ENCODE measurements at places on chromosomes 6 and 20.

- DNase-seq: no peak
Measured at GRCh38 chr6:145733207-145733606, 2.1 kb downstream of the EPM2A start.

- DNase-seq: no peak
Measured at GRCh38 chr6:163793011-163793983, 378.8 kb downstream of the QKI start.

DNA sequence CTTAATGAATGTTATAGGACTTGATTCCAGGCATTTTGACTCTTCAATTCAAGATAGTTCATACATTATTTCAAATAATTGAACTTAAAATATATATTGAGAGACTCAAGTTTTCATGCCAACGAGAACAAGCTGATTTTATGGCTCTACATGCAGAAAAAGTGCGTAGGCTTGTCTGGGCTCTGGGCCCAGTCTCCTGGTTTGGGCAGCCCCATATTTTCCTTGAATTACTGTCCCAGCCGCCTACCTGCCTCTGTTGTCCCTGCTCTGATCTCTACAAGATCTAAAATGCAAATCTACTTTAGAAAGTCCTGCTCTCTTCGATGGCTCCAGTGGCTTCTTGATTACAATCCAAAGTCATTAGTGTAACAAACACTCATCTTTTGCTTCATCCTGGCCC is 537.4 kb upstream of the CHD6 start:
- DNase-seq: no peak

GRCh38 chr20:36865076-36865860 is 10.7 kb upstream of the TLDC2 start:
- no peak for DNase-seq

DNA sequence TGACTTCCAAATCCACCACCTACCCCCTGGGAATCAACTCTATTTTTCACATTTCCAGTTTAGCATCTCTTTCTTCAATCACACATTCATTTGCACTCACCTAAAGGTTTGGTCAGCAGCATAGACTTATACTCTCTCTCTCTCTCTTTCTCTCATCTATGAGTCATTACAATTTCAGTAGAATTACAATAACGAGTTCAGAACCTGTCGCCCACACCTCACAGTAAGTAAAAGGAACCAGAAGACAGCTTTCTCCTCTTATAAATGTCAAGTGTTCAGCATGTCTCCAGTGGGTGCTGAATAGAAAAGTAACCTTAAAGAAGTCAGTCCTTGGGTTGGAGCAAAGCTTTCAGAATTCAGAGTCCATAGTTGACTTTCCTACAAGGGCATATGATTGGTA is 1.1 kb upstream of the PHACTR1 start:
- DNase-seq: no peak

DNA sequence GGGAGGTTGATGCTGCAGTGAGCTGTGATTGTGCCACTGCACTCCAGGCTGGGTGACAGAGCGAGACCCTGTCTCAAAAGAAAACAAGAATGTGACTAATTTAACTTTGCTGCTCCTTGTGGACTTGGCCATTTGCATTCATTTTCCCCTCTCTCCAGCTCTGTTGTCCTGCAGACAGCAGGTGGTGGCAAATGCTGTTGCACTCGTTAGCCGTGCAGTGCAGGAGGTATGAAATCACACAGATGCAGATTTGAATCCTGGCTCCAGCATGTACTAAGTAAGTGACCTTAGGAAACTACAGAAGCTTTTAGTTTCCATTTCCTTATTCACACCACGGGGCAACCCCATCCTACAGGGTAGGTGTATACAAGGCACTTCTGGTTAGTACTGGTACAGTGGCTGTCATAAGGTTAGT is 9.6 kb upstream of the BEND3 start:
- DNase-seq: peak; percentile 44

DNA sequence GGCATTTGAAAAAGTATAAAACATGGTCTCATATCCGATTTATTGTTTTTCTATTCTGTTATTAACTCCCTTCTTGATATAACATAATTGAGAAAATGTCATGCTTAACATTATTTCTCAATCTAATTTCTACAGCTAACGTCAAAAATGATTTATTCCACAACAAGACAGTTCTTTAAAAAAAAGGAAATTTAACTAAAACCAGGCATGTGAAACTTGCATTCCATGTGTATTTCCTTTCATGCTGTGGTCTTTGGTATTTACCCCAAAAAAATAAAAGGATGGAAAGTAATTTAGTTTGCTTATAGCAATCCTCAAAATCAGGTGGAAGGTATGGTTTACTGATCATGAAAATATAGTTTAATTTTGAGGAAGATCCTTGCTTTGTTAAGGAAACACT is 142.8 kb downstream of the COL21A1 start:
- DNase-seq: no peak

DNA sequence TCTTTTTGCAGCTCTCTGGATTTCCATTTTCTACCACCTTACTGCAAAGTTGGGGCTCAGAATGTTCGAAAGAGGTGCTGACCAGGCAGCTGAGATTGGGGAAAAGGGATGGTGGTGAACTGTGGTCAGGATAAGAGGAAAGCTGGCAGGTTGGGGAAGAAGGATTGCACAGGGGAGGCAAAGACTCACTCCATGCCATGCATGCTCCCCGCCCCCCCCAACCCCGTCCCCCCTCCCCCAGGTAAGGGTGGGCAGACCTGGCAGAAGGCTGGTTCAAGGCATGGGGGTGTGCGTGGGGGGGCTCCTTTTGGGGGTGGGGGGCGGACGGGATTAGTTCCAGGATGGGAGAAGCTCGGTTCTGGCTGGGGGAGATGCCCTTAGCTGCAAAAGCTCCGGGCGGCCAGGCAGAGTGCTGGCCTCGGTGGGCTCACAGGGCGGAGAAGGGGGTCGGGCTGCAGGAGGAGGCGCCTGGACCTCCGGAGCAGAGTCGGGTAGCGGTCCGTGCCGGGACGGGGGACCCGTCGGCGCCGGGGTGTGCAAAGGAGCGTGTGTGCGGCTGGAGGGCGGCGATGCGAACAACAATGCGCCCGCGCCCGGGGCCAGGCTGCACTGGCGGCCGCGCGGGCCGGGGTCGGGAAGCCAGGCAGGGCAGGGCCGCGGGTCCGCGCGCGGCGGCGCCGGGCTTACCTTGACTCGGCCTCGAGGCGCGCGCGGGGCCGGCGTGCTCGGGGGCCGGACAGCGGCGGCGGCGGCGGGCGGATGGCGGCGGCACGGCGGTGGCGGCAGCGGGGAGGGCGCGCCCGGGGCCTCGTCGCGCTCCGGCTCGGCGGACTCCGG is 880 bp downstream of the ADNP start:
- DNase-seq: no peak

DNA sequence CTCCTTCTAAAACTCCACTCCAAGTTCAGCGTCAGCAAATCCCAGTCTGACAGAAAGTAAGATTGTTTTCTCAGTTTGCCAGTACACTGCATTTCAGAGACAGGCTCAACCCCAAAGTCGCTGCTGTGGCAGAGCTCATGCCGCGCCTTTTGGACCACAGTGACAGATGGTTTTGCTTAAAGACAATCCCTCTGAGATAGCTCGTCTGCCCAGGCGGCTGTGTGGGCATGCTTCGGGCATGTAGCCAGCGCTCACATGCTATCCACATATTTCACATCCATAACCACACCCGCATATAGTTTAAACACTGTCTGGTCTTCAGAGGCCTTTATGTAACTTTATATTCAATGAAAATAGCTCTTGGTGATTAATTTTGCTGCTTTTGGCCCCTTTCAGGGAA is 14.7 kb upstream of the PXDC1 start:
- DNase-seq: no peak

DNA sequence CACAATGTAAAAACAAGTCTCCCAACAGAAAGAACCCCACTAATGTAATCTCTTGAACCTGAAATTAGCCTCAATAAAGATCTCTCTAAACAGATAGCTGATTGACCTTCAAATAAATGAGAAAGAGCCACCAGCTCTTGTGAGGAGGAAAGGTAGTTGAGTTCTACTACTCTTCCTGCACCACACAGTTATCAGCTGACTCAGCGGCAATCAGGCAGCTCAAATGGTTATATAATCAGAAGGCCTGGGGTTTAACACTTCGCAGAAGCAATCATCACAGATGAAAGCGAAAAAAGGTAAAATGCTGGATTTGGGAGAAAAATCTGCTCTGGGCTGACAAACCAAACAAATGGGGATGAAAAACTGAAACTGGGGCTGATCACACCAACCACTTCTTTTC is 91.8 kb downstream of the CHD6 start:
- DNase-seq: no peak

DNA sequence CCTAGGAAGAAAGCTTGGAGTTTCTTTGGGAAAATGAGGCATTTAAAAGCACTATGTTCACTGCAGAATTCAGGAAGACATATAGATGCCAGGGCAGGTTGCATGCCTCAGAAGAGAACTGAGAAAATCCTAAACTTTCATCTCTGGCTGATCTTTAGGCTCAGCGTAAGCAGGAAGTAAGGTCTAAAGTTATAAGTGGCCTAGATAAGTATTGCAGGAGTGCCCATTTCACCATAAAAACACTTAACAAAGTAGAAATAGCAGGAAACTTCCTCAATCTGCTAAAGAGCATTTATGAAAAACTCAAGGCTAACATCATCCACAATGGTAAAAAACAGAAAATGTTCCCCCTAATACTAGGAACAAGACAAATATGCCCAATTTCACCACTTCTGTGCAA is 320.3 kb downstream of the BMP2 start:
- DNase-seq: no peak

- DNase-seq: no peak
Measured at GRCh38 chr6:86502497-86502896, 434.8 kb upstream of the HTR1E start.

DNA sequence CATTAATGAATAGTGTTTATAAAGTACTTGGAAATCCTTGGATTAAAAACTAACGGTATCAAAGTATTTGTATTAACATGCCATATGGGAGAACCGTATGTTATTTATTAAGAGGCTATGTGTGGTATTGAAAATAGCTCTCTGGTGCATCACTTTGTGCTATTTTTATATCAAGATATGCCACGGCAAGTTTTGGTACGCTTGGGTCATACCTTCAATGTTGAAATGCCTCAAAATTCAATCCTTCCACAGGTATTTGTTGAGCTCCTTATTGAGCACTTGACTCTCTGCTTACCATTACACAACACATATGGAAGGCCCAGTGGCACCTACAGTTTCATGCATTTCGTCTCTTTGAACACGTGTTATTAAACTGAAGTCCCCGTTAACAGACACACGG is 647.9 kb downstream of the KIF16B start:
- no peak for DNase-seq

DNA sequence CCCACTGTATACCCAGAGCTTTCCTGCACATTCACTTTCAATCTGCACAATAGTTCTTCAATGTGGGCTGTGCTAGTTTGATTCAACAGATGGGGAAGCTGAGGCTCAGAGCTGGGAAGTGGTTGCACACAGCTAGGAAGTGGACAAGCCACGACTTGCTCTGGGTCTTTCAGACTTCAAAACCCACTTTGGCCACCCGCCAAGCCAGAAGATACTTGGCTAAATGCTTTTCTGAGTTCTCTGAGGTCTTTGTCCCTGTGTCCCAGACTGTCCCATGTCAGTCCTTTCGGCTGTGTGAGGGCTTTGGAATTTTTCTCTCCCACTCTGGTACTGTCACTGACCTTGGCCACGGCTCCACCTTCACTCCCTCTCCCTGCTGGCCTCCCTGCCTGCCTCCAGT is 10.6 kb downstream of the PDYN start:
- no peak for DNase-seq
